NCI-H2081 treated with DMSO at 0.1 percent for 48 hours (cell line): ENCODE measurements at places on chromosomes 12 and 14.

GRCh38 chr12:58725400-58726105, 194.8 kb downstream of the LRIG3 start:
- DNase-seq, result no peak

- DNase-seq, result no peak
Observed at GRCh38 chr12:54561164-54561563, 11.8 kb downstream of the PDE1B start.

- DNase-seq, result no peak
Observed at GRCh38 chr12:113857371-113857770, 108.8 kb downstream of the RBM19 start.

DNA sequence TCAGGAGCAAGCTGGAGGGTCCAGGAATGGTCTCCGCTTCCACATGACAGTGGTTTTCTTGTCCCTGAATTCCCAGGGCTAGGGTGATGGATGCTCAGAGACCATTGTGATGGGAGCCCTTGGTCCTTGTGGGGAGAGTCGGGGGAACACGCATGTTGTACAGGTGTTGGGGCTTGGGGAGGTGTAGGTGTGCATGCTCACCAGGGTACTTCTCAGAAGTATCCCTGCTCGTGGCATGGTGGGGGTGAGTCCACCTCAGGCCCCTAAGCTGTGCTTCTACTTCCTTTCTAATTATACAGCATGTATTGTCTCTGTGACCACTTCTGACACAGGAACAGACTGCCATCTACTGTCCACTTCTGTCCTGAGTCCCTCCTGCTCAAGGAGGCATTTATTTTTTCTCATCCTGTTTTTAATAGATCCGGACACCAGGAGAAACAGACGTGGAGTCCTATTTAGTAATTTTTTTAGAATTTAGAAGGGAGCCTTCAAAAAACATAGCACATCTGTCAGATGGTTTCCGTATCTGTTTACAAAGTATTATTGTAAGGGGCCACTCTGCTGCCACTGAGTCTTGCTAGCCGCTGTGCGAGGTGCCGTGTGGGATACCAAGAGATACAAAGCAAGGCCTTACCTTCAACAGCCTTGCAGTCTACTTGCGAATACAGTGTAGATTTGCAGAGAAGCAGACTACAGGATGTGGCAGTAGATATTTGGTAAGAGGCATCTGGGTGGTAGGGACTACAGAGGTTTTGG, 10.5 kb downstream of the NTF3 start:
- DNase-seq, result no peak

DNA sequence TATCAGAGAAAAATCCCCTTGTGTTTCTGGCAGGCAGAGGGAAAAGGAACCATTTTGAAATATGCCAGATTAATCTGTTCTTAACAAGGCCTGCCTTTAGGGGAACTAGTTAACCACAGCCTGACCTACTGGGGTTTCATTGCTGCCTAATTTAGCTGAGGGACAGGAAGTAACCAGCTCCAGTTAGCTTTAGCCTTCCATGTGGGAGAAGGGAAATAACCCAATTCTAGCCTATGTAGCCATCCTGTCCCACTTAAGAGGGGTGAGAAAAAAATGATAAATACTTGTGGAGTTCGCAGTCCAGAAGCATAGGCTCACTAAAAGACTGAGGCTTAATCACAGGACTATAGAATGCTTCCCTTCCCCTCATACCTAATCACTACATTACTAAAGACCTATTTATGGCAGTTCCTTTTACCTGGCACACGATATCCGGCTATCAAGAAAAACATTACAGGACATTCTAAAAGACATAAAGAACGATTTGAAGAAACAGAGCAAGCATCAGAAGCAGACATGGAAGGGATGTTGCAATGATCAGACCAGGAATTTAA, 22.8 kb downstream of the COX8C start:
- DNase-seq, result no peak

DNA sequence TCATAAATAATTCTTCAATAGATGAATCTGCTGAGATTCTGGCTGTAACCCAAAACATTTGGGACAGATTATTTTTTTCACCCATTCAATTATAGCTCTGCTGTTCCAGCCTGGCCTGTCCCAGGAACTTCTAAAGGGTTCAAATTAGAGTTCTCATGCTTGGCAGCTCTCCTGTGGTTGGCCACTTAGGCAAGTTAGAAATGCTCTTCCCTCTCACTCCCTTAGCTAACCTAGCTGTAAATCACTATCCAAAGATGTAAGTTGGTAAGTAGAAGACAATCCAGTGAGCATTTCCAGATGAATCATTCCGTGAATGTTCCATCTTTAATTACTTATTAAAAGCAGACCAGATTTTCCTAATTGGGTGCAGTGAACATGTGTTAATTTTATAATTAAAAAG, 760.4 kb upstream of the TBX3 start:
- no peak for DNase-seq

DNA sequence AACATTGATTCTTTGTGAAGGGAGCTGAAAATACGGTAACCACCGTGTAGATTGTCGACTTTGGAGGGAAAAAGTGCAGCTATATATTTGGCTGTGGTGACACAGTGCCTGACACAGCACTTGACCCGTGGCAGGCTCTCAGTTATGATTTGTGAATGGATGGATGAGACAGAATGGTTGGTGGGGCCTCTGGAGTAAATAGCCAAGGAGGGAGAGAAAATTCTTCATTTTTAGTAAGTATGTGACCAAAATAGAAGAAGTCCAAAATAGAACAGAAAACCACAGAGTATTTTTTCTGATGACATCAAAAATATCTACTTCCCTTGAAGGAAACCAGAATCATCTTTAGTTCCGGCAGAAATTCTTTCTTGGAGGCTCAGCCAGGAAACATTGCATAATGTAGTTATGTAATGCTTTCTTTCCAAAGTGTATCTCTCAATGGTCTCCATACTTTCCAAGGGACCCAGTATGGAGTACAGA, 82.0 kb upstream of the WSCD2 start:
- DNase-seq, result no peak

GRCh38 chr12:25896981-25897380, 61.5 kb upstream of the RASSF8 start:
- DNase-seq, result no peak

- no peak for DNase-seq
Observed at GRCh38 chr12:106082216-106083175, 56.3 kb downstream of the NUAK1 start.

GRCh38 chr12:124940143-124940392, 25.6 kb upstream of the UBC start:
- no peak for DNase-seq

DNA sequence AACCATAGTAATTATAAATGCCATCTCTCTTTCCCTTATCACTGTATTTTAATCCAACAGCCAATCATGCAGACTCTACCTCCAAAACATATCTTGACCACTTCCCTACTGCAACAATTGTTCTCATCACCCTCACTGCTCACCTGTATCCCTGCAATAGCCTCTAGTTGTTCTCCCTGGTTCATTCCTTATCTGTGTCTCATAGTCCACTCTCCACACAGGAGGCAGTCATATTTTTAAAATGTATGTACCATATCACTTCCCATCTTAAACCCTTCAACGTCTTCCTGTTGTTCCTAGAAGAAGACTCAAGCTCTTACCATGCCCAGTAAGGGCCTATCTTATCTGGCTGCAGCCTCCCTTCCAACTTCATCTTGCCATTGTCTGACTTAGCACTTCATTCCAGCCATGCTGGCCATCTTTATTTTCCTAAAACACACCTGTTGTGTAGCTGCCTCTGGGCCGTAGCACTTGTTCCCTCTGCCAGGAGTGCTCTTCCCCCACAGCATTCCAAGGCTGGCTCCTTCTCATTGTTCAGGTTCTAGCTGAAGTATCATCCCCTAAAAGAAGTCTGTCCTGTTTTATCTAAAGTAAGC, 27.8 kb upstream of the BHLHE41 start:
- DNase-seq, result no peak

DNA sequence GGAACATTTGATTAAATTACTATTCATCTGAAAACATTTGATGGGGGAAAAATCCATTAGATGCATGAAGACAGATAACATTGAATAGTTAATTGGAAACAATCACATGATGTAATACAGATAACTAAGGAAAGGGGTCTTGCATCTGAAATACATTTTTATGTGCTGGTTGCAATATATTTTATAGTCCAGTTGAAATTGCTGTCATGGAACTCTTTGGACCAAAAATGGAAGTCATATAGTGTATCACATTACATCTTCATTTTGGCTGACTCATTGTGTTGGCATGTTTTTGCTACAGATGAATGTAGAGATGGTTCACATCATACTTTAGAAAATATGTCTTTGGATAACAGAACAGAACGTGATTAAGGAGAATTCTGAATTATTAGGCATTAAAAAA, 43.0 kb upstream of the GNPNAT1 start:
- DNase-seq, result no peak

DNA sequence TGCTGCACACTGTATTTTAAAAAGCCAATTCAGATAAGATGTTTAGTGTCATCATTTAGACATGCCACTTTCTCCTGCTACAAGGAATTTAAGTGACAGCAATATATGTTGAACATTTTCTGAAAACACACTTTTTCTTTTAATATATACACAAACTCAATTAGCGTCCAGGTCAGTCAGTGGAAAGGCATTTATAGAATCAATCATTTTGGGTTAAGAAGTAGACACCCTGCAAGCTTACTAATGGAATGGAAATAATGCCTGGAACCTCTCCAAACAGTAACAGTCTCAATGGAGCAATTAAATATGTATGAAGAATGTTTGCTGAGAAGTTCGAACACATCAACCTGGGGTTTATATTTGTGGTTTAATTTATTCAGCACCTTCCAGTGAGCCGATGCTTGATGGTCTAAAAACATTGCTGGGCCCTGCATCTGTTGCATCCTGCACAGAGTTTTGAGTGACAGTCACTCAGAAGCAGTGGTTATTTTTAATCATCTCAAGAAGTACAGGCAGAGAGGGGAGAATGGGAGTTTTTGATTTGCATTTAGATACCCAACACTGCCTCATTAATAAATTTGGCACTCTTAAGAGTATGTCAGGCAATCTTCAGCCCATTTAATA, 410.7 kb downstream of the TMEM117 start:
- no peak for DNase-seq
